K562 (cell line): ENCODE measurements at places on chromosomes 5 and 9. TPM values are rescaled to one million over a fixed set of nuclear protein-coding genes. Genes with fewer than 3 reads are reported as not detected.

GRCh38 chr9:131396626-131397025, 2.7 kb downstream of the PRRC2B start:
- DNase-seq: peak; percentile 33

- no peak for DNase-seq
Measured at GRCh38 chr5:73789851-73790281, 163.9 kb downstream of the ARHGEF28 start.

- DNase-seq: no peak
Measured at GRCh38 chr5:159928122-159928909, 12.0 kb downstream of the ADRA1B start.

- DNase-seq: no peak
Measured at GRCh38 chr5:78591972-78592700, 56.4 kb downstream of the LHFPL2 start.

DNA sequence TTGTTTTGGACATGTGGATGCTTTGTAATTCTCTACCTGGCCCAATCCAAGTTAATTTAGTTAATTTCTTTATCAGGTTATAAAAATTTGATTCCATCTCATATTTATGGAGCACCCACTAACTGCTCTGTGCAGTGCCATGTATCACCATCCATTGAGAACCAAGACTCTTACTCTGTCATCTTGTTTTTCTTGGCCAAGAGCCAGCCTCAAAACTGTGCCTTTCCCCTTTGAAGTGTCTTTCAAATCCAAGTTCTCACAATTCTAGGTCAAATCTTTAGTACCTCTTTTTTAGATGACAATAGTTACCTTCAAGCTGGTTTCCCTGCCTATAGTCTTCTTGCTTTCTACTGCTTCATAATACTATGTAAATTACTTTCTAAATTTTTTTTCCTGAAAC, 3.2 kb downstream of the COMMD10 start:
- no peak for DNase-seq

The GRIA1 gene
- total RNA-seq: not detected in 2 replicates

The FOXD4 gene
- total RNA-seq: 0.76 and 1.0 TPM in 2 replicates

GRCh38 chr9:113397203-113397631, 3.9 kb downstream of the ALAD start:
- peak; percentile 56 for DNase-seq
